ENCODE measurements at places on chromosomes 11 and 22.

DNA sequence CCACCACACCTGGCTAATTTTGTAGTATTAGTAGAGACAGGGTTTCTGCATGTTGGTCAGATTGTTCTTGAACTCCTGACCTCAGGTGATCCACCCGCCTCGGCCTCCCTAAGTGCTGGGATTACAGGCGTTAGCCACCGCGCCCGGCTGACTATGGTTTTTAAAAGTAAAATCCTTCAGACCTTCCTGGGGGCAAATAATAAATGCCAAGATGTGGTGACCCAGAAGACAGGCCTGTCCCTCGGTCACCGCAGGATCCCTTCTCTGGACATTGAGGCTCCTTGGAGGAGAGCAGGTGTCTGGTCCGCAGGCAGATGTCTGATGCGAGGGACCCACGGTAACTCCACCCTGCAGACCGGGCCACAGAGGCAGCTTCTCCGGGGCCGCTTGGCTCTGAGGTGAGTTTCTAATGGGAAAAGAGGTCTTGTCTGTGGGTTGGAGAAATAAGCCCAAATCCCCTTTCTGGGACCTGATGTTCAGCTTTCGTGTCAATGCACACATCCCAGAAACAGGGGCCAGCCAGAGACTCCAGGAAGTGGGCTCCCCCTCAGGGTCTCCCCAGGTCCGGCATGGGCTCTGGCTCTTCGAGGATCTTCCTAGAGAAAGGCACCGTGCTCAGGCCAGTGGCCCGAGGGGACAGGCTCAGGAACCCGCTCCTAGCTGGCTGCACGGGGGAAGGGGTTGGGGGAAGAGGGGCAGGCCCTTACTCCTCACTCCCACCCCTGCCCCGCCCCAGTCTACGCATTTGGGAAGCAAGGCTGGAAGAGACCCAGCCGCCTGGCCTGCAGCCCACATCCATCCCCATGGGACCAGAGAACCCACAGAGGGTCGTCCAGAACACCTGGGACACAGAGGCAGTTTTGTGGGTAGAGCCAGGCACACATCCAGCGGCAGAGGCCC is 100.6 kb downstream of the WNT7B start:
- DNase-seq, result no peak

GRCh38 chr11:86062719-86063118 is 6.2 kb downstream of the PICALM start:
- DNase-seq, result no peak

DNA sequence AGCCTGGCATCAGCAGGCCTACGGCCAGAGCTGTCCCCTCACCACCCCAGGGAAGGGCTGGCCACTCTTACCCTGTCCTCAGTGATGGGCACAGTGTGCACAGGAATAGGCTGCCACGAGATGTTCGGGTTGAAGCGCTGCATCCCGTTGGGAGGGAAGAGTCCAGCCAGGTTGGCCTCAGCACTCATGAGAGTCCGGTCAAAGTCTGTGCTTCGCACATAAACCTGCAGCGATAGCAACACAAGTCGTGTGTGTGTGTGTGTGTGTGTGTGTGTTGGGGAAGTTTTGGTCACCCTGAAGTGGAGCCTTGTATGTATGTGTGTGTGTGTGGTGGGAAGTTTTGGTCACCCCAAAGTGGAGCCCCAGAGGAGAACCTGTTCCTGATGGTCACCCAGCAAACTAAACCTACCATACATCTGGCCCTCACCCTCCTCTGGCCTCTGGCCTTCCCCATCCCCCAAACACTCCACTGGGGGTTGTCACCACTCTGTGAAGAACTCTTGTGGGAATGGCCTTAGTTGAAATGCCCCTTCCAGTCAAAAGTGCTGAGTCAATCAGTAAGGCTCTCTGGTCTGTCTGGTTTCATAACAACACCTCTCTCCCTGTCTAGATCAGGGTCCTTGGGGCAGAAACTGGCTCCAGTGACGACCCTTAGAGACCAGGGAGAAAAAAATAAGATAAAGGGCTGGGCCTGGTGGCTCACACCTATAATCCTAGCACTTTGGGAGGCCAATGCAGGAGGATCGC is 2.8 kb downstream of the ACP2 start:
- DNase-seq, result no peak

DNA sequence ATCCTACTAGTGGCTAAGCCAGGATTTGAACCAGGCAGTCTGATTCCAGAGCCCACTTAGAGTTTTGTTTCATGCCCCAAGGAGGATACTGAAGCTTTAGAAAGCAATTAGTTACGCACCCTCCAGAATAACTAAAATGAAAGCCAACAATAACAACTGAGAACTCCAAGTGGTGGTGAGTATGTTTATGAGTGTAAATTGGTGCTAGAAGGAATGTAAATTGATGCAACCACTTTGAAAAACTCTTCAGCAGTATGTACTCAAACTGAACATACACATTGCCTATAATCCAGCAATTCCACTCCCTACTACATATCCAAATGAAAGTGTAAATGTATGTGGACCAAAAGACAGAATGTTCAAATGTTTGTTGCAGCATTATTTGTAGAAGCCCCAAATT is 6.7 kb upstream of the ARL14EP start:
- DNase-seq, result no peak

DNA sequence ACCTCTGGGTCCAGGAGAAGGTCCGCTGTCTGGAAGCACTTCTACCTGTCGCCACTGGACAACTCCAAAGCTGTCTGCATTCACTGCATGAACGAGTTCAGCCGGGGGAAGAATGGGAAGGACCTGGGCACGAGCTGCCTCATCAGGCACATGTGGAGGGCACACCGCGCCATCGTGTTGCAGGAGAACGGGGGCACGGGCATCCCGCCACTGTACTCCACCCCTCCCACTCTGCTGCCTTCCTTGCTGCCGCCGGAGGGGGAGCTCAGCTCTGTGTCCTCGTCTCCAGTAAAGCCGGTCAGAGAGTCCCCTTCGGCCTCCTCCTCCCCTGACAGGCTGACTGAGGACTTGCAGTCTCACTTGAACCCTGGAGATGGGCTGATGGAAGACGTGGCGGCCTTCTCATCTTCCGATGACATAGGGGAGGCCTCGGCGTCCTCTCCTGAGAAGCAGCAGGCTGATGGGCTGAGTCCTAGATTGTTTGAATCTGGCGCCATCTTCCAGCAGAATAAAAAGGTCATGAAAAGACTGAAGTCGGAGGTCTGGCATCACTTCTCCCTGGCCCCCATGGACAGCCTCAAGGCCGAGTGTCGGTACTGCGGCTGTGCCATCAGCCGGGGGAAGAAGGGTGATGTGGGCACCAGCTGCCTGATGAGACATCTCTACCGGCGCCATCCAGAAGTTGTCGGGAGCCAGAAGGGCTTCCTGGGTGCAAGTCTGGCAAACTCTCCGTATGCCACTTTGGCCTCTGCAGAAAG is 31.0 kb downstream of the ZBED4 start:
- DNase-seq, result no peak

GRCh38 chr22:45916515-45916914 is 60.4 kb downstream of the WNT7B start:
- no peak for DNase-seq

DNA sequence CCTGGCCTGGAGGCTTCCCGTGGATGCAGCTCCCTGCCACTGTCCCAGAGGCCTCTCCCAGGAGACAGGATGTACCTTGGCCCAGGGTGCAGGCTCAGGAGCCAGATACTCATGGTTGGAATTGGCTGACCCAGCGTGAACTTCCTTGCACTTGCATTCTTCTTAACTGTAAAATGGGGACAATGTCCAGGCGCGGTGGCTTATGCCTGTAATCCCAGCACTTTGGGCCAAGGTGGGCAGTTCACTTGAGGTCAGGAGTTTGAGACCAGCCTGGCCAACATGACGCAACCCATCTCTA is 20.1 kb upstream of the ST3GAL4 start:
- DNase-seq, result no peak

- DNase-seq, result no peak
Measured at GRCh38 chr22:37388538-37388937, 38.7 kb downstream of the ELFN2 start.

DNA sequence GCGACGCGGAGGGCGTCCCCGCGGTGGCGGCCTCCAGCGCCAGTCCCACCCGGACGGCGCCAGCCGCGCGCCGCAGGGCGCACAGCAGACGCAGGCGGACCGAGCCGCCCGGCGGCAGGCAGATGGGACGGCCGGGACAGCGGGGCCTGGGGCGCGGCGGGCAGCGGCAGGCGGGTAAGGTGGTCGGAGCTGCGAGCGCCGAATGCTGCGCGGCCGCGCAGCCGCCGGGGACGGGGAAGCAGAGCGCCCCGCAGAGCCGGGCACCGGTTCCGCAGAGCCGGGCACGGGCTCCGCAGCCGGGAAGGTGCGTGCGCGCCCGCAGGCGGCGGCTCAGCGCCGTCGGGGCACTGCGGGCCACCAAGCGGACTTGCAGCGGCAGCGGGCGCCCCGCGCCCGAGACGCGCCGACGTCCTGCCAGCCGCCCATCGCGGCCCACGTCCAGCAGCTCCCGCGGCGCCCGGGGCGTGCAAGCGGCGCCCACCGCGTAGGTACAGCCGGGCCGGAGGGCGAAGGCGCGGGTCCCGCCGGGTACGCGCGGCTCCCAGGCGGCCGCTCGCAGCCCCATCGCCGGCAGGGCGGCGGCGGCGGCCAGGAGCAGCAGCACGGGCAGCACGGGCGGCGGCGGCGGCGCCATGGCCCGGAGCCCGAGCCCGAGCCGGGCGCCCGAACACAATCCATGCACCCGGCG is 739 bp downstream of the CELSR1 start:
- no peak for DNase-seq

DNA sequence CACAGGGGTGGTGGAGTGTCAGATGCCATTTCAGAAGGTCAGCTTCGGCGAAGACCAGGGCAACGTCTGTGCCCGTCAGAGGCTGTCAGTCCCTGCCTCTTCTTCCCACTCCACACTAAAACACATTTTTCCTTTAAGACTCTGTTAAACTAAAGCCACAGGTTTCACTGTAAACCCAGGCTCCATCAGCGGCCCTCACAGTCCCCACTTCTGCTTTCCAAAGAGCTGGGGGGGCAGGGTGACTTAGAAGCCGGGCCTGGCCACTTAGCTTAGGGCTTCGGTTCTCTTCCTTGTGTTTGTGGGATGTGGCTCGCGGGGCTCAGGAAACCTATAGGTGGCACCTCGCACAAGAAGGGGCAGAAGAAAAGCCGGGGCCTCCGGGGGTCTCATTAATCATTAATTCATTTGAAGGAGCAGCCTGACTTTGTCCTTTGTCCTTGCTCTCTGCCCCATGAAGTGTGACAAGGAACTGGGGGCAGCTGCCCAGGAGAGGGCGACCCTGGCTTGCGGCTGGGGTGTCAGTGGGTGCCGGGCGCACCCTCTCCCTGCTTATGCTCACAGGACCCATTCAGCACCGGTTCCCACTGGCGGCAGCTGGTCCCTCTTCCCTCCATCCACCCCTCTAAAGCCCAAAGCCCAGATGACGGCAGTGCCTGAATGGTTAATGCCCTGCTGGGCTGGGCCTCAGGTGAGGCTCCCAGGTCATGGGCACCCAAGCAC is 4.1 kb downstream of the SLC25A45 start:
- DNase-seq, result no peak

GRCh38 chr11:60747359-60747873 is 9.3 kb upstream of the MS4A15 start:
- no peak for DNase-seq

DNA sequence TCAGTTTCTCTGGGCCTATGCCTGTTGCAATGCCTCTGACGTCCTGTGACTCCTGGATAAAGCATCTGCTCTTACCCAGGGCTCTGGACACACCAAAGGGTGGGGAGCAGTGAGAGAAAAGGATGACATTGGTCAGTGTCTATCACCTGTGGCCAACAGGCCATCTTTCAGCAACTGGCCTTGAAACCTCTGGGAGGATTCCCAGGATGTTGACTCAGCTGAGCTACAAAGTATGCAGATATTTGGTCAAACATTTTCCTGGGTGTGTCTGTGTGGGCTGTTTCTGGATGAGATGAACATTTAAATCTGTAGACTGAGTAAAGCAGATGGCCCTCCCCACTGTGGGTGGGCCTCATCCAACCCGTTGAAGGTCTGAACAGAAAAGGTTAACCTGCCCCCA is 149.9 kb downstream of the SPATA19 start:
- no peak for DNase-seq

- DNase-seq, result no peak
Measured at GRCh38 chr11:126969865-126970479, 30.6 kb downstream of the KIRREL3 start.

- DNase-seq, result no peak
Measured at GRCh38 chr11:8292351-8292750, 28.7 kb upstream of the LMO1 start.

DNA sequence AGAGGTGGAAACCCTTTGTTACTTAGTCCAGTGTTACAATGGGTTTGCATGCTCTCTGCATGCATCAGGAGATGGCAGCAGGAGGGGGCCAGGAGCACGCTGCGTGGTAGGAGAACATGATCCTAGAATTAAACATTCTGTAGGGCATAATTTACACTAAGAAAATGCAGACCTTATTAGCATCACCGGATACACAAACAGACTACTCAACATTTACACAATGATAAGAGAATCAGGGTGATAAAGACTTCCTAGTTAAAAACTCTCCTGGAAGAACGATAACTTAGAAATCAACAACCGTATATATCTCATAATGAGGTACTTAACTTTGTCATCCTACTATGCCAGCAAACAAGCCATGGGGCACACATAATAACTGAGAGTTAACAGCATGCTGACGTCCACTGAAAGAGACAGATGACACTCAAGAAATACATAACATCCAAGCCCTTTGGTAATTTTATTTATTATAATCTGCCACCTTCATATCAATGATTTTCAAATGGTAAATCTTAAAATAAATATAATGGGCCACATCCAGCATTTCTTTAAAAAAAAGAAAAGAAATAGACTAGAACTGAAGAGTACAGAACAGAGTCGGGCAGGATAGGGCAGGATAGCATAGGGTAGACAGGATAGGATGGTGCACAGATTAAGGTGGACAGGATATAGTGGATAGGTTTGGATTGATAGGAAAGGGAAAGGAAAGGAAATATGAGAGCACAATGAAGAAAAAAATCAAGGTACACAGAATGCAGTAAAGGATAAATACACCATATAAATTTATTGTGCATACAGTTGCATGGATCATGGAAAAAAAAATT is 27.5 kb downstream of the CADM1 start:
- no peak for DNase-seq
